ENCODE measurements at places on chromosomes 4 and X.

DNA sequence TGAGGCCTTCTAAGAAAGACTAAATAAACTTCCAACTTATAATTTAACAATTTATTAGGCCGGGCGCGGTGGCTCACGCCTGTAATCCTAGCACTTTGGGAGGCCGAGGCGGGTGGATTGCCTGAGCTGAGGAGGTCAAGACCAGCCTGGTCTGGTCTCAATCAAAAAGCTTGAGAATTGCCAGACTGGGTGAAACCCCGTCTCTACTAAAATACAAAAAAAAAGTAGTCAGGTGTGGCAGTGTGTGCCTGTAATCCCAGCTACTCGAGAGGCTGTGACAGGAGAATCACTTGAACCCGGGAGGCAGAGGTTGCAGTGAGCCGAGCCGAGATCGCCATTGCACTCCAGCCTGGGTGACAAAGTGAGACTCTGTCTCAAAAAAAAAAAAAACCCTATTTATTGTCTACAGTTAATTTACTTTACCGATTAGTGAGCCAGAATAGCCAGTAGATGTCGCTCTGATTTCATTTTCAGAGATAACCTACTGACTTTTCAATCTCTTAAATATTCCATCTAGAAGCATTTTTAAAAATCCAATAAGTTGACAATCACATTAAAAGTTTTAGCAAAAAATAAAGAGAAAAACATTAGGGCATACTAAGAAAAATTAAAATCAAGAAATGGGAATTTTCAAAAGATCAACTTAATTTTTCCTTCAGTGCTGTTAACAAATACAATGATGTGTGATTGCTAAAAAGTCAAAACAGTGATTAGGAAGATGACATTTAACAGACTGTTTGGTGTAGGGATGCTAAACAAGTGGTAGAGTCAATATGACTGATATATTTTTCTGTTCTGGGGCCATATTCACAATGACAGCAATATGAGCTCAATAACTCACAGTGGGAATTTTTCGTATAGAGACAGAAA lies 4.3 kb upstream of the SHROOM3 start:
- no peak for DNase-seq

DNA sequence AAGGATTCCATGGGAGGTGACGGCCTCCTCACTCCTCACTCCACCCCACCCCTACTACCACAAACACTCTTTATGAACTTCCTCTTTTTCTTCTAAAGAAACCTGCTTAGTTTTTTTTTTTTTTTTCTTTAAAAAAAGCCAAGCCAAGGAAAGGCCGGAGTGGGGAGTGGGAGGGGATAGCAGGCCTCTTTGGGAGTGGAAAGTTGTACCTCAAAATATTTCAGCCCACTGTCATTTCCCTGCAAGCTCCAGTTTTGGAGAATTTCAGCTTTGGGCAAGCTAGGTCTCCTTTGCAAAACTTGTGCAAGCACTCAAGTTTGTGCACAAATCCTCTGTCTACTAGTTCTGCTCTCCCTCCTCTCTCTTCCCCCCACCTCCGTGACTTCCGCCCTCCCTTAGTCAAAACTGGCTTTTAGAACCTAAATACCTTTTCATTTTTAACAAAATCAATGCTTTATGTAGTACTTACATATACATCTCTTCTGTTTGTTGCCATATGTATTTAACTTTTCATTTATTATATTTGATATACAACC lies 512 bp upstream of the ANTXR2 start:
- DNase-seq: peak; percentile 25

DNA sequence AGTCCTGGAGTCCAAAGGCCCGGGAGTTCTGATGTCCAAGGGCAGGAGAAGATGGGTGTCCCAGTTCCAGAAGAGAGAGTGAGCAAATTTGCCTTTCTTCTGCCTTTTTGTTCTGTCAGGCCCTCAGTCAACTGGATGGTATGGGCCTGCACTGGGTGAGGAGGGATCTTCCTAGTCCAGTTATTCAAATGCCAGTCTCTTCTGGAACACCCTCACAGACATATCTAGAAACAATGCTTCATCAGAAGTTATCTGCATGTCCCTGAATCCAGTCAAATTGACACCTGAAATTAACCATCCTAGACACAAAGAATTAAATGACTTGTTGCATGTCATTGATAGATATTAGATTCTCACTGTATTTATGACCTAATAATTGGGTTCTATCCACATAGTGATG lies 48.5 kb upstream of the TSPAN5 start:
- no peak for DNase-seq

GRCh38 chr4:37665333-37666320 lies 20.5 kb downstream of the RELL1 start:
- no peak for DNase-seq

- no peak for DNase-seq
Observed at GRCh38 chrX:142312591-142312990, 107.5 kb upstream of the MAGEC2 start.

Measured in activated CD4-positive, alpha-beta T cell treated with anti-CD3 and anti-CD28 coated beads for 48 hours (primary cell).